Neuronal stem cell (in vitro differentiated cells): ENCODE measurements at places on chromosomes 1 and 21.

- no peak for DNase-seq
Observed at GRCh38 chr1:4172644-4173599, 272.9 kb upstream of the C1orf174 start.

- no peak for DNase-seq
Observed at GRCh38 chr21:46255166-46255565, 26.6 kb upstream of the LSS start.

DNA sequence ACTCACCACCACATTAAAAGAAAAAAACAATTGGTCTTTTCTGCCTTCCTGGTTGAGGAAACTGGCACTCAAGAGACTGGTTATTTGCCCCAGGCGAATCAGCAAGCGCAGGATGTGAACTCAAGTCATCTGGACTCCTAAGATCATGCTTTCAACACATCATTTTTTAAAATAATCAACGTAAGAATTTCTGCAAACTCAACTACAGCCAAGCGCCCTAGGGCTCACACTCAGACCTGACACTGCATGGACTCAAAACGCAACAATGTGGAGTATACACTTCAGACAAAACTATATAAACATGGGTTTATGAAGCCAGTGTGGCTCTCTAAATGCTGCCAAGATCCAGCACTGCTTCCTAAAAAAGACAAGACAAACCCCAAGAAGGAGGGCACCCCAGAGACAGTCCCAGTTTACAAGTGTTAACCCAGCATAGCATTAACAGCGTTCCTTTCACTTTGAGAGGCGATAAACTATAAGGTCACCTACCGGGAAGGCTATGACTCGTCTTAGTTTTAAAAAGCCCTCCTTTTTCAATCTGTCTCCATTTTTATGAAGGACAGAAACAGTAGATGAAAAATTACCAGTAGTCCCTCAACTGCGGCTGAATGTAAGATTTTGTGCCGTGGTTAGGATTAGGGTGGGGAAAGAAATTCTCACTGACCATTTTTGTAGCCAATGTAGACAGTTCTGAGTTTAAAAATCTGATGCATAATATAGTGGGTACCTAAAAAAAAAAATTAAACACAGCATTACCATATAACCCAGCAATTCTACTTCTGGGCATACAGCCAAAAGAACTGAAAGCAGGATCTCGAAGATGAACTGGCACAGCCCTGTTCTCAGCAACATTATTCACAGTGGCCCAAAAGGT, 54.8 kb downstream of the SIPA1L2 start:
- DNase-seq = no peak

GRCh38 chr1:156765666-156766065, 1.7 kb upstream of the PRCC start:
- DNase-seq = no peak

- DNase-seq = no peak
Observed at GRCh38 chr1:43255438-43256210, 14.2 kb upstream of the TMEM125 start.

GRCh38 chr1:193070386-193070753, 11.0 kb downstream of the RO60 start:
- no peak for DNase-seq

- no peak for DNase-seq
Observed at GRCh38 chr1:245361951-245362350, 207.2 kb downstream of the KIF26B start.

DNA sequence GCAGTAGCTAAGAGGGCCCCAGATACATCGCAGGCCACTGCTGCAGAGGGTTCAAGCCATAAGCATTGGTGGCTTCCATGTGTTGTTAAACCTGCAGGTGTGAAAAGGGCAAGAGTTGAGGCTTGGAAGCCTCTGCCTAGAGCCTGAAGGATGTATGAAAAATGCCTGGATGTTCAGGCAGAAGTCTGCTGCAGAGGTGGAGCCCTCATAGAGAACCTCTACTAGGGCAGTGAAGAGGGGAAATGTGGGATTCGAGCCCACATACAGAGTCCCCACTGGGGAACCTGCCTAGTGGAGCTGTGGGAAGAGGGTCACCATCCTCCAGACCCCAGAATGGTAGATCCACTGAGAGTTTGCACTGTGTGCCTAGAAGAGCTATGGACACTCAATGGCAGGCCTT, 30.6 kb upstream of the ADGRL4 start:
- no peak for DNase-seq

GRCh38 chr1:197632651-197633050, 142.6 kb downstream of the DENND1B start:
- DNase-seq = no peak

GRCh38 chr21:27366036-27366435, 399.1 kb upstream of the ADAMTS5 start:
- DNase-seq = no peak

DNA sequence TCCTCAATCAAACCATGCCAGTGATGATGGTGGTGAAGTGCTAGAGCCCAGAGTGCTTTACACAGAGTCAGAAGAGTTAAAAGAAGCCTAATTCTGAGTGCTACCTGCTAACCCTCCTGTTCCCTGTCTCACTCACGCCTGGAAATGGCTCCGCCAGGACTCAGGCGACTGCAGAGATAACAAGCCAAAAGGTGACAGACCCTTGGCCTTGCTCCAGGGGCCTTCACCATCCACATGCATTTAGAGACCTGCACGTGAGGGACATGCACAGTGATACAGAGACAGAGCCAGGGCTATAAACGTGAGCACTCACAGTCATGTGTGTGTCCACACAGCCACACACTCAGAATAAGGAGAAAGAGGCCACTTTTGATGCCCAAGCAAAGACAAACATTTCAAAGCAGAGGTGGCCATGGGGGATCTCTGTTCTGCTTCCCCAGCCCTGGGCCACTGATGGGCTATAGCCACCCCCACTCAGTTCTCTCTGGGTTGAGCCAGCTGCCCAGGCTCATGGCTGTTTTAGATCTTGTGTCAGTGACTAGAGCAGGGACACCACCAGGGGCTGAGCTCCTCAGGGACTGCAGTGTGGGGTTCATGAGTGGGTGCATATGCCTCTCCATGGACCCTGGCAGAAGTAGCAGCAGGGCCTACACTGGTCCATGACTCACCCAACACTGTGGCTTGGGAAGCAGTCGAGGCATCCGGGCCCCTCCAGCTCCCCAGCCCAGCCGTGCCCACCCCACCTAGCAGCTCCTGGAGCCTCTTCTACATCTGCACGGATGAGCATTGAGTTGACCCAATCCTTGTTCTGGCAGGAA, 117.2 kb downstream of the EPHB2 start:
- no peak for DNase-seq

DNA sequence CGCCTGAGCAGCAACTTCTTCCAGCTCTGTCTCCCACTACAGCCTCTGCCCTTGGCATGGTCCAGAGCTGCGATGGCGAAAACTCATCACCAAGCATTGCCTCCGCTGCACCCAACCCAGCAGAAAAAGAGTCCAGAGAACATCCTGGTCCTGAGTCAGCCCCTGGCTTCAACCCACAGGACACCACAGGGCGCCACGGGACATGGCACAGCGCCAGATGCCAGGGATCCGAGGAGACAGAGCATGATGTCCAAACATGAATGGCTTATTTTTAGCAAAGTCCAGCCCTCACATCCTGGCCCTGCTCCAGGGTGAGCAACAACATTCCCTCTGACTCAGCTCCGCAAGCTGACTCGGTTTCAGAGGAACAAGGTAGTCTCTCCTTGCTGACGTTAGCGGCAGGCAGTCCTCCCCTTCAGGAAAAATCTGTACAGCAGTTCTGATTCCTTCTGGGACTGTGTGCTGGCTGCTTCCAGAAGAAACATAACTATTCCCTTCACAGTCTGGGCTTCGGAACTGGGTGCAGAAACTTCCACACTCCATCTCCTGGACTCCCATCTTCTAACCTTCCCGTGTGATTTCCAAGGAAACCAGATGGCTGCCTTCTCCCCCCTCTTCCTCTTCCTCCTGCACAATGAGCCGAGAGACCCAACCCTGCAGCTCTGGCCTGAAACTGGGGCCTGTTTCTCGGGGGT, 131.3 kb downstream of the TOMM20 start:
- no peak for DNase-seq

- no peak for DNase-seq
Observed at GRCh38 chr1:53431805-53432565, 27.2 kb upstream of the DMRTB1 start.

DNA sequence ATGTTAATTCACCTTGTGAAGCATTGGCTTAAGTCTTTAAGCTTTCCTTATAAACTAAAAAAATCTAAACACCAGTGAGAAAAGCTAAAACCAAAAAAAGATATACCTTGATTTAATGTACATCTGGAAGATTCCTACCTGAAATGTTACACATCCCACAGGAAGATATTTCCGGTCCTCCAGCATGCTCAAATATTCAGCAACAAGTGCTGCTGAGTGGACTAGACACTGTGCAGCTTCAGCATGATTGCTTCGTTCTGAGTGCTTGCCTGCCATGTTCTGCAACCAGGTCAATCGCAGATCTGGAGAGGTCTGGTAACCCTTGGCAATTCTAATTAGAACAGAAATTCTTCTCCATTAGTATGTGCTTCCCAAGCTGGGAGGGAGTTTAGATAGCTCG, 57.3 kb downstream of the USP1 start:
- no peak for DNase-seq

GRCh38 chr1:236167154-236167553, 24.8 kb downstream of the GPR137B start:
- no peak for DNase-seq
